ENCODE measurements at places on chromosomes 6 and 20.

- DNase-seq: no peak
Observed at GRCh38 chr6:80550748-80551147, 444.3 kb downstream of the BCKDHB start.

GRCh38 chr6:37762806-37763205 lies 56.7 kb upstream of the ZFAND3 start:
- DNase-seq: no peak

GRCh38 chr6:113936093-113936934 lies 34.6 kb downstream of the HDAC2 start:
- no peak for DNase-seq

DNA sequence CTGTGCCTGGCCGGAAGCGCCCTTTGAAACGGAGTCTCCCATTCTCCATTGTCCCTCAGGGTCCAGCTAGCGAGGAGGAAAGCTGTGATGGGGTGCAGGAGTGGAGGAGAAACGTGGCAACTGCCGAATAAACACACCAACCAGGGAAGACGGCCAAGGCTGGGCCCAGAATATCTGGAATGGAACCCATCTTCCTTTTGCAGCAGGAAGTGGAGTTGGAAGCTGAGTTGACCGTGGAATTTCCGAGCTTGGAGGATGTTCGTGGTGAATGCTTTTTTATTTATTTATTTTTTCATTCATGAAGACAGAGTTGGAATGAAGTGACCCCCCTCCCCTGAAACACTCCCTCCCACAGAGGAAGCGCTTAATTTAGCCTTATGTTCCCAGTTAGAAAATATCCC lies 105.6 kb upstream of the RNF24 start:
- no peak for DNase-seq

GRCh38 chr6:70708448-70708847 lies 40.8 kb downstream of the SMAP1 start:
- DNase-seq: no peak

- no peak for DNase-seq
Observed at GRCh38 chr20:63127700-63128364, 88.1 kb downstream of the YTHDF1 start.

All from cortex of kidney (tissue), 1 donor.